ENCODE measurements at places on chromosomes 13 and 19.

- no peak for DNase-seq
Observed at GRCh38 chr13:78599645-78600279, 3.6 kb downstream of the POU4F1 start.

GRCh38 chr13:78022164-78022877, 103.7 kb upstream of the EDNRB start:
- DNase-seq, result peak; percentile 35

- DNase-seq, result no peak
Observed at GRCh38 chr13:67133476-67133875, 96.7 kb downstream of the PCDH9 start.

GRCh38 chr13:33076001-33076992, 60.1 kb downstream of the KL start:
- no peak for DNase-seq

DNA sequence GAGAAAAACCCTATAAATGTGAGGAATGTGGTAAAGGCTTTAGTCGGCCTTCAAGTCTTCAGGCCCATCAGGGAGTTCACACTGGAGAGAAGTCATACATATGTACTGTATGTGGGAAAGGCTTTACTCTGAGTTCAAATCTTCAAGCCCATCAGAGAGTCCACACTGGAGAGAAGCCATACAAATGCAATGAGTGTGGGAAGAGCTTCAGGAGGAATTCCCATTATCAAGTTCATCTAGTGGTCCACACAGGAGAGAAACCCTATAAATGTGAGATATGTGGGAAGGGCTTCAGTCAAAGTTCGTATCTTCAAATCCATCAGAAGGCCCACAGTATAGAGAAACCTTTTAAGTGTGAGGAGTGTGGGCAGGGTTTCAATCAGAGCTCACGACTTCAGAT, 11.7 kb downstream of the ZNF226 start:
- DNase-seq, result no peak

DNA sequence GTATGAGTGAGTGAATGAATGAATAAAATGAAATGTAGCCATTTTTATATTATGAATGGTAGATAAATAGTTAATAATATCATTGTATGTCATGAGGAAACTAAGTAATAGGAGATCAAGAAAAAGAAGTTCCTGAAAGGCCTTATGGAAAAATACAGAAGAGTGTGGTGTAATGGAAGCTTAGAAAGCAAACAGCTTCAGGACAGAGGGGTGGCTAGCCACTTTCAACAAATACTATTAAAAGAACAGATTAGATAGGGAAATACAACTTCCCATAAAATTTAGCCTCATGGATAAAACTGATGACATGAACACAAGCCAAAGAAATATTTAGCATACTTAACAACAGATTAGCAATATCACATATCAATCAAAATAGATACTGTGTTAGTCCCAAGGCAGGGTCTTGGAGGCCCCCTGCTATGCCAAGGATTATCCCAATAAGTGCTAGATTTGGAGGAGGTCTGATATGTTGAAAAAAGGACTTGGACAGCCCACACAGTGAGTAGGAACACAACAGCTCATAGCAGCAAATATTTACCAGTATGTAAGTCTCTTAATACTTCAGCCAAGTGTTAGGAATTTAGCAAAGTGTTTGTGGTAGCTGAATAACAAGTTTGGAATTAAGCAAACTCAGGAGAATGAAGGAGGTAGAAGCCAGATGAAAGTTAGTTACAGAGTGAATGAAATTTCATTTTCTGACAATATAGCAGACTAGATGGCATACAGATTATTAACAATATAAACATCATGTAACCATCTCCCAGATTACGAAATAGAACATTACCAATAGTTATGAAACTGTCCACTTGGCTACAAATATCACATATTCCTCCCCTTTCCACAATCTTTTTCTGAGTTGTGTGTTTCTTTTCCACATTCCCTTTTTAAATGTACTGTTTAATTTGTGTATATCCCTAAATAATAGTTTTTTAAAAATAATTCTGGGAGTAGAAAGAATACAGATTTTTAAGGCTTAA, 1632.0 kb downstream of the PCDH9 start:
- DNase-seq, result peak; percentile 92

DNA sequence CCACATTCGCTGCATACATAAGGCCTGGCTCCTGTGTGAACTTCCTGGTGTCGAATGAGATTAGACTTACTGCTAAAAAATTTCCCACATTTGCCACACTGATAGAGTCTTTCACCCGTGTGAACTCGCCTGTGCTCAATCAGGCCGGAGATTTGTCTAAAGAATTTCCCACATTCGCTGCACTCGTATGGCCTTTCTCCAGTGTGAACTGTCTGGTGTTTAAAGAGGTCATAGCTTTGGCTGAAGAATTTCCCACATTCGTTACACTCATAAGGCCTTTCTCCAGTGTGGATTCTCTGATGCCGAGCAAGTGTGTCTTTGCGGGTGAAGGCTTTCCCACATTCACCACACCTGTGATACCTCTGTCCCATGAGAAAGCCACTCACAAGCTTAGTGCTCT, 6.5 kb downstream of the ZNF671 start:
- no peak for DNase-seq

DNA sequence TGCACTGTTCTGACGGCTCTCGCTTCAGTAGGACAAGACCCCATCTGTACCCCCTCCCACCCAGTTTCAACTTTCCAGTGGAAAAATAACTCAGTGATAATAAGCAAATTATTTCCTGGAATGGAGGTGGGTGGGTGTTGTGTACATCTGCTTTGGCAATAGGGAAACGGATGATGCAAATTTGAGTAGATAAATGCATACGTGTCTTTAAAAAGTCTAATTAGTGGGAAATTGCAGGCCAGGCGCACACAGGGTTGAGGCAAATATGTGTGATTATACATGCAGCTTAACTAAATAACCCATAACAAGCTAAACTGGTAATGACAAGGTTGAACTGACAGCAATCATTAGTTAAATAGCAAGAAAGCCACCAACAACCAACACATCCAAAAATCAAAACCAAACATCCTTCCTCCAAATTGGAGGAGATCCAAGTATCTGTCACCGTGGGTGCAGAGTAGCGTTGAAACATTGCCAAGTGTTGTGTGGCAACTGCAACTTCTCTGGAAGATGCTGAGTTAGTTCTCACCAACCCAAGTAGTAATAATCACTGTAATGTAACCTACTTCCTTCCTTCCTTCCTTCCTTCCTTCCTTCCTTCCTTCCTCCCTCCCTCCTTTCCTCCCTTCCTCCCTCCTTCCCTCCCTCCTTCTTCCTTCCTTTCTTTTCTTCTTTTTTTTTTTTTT, 54.6 kb downstream of the TRPM4 start:
- DNase-seq, result peak; percentile 25

GRCh38 chr13:106795847-106796246, 227.9 kb upstream of the ARGLU1 start:
- no peak for DNase-seq

DNA sequence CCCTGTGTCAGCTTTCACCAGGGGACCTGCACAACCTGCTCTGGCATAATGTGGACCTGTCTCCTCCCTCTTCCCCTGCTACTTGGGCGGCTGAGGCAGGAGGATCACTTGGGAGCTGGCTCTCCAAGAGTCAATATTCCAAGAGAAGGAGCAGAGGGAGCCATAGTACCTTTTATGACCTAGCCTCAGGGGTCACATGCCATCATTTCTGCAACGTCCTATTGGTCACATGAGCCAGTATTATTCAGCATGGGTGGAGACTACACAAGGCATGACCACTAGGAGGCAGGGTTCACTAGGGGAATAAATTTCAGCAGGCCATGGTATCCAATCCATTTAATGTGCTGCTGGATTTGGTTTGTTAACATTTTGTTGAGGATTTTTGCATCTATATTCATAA, 12.0 kb upstream of the SHFL start:
- DNase-seq, result no peak

GRCh38 chr13:111938741-111939665, 127.9 kb upstream of the SOX1 start:
- no peak for DNase-seq

DNA sequence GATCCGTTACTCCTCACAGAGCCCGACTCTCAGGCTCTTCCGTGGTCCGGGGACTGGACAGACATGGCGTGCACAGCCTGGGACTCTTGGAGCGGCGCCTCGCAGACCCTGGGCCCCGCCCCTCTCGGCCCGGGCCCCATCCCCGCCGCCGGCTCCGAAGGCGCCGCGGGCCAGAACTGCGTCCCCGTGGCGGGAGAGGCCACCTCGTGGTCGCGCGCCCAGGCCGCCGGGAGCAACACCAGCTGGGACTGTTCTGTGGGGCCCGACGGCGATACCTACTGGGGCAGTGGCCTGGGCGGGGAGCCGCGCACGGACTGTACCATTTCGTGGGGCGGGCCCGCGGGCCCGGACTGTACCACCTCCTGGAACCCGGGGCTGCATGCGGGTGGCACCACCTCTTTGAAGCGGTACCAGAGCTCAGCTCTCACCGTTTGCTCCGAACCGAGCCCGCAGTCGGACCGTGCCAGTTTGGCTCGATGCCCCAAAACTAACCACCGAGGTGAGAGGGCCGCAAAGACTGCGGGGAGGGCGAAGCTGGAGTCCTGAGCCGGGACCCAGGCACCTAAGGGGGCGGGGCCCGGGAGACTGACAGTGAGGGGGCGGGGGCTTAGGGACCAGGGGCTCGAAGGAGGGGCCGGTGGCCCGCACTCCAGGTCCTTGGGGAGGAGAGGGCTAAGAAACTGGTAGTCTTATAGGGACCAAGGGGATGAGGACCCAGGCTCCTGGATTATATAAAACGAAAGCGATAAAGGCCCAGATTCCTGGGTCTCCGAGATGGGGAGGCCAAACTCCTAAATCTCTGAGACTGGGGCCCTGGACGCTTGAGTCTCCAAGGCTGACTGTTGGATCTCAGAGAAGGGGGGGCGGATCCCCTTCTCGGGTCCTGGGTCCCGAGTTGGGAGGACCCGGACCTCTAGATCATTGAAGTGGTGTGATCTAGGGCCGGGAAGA, 2.0 kb downstream of the ETV2 start:
- DNase-seq, result peak; percentile 77

- no peak for DNase-seq
Observed at GRCh38 chr13:41891119-41891518, 69.8 kb downstream of the VWA8 start.

- DNase-seq, result no peak
Observed at GRCh38 chr13:67281466-67281865, 51.3 kb upstream of the PCDH9 start.

DNA sequence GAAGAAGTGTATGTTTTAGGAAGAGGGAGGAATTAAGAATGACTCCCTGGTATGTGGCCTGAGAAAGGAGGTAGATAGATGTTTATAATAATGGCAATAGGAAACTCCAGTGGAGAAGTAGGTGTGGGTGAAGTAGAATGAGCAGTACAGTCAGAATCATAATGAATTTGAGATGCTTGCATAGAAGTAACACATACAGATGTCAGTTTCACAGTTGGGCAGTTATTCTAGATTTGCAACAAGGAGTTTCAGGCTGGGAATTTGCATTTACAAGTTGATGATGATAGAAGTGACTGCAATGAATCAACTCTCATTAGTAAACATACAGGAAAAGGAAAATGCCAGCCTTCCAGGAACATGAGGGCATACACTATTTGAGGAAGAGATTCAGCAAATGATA, 149.0 kb downstream of the SLITRK1 start:
- DNase-seq, result no peak

DNA sequence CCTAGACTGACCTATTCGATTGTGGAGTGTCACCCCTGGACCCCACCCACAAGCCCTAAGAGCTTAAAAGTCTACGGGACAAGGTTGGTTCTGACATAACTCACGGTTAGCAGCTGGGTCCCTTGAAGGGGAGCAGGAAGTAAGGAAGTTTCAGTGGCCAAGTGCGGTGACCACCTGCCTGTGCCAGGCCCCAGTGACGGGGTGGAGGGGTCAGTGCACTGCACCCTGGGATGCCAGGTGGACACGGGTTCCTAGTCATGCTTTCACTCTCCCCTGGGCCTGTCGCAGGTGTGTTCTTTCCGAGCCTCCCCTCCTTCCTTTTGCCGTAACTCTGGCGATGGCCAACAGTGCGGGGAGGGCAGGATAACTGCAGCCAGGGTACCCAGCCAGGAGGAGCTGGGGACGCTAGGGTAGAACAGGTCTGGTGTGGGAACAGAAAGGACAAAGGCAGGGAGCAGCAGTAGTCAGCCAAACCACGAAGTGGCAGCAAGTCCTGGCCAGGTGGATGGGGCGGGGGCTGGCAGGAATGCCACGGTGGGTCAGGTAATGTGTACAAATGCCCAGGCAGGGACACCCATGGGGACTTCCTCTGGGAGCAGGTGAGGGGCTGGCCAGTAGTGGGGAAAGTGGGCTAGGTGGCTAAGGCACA, 58.3 kb downstream of the RGCC start:
- DNase-seq, result no peak

- no peak for DNase-seq
Observed at GRCh38 chr13:98746968-98747367, 5.5 kb downstream of the SLC15A1 start.
